ENCODE measurements at places on chromosomes 1 and 21. TPM values are rescaled to one million over a fixed set of nuclear protein-coding genes. Genes with fewer than 3 reads are reported as not detected.

Gene ADAMTS4
- total RNA-seq = 0.61 TPM

Gene KIAA0319L
- total RNA-seq = 15.3 TPM

Gene TRPM2
- 2.7 TPM for total RNA-seq

Gene PTPRC
- 490 TPM for total RNA-seq

Gene SMPDL3B
- total RNA-seq = 0.76 TPM

Gene SPRR3
- total RNA-seq = 0.28 TPM

Gene TMEM69
- 26.9 TPM for total RNA-seq

Gene NCMAP
- total RNA-seq = 0.09 TPM

Gene KTI12
- total RNA-seq = 7.7 TPM

Gene LRRC3
- total RNA-seq = 0.24 TPM

Gene ADORA1
- 0.28 TPM for total RNA-seq

Gene S100A12
- total RNA-seq = 35.8 TPM

Gene PLEKHA6
- total RNA-seq = 0.47 TPM

Gene NTNG1
- 5.1 TPM for total RNA-seq

Gene RIMKLA
- total RNA-seq = 0.19 TPM

Gene PRAMEF10
- not detected for total RNA-seq

Gene CCDC28B
- total RNA-seq = 64.1 TPM

Gene LZIC
- 41.2 TPM for total RNA-seq

Gene APOBEC4
- not detected for total RNA-seq

Gene LHX4
- 0.05 TPM for total RNA-seq

Gene MOB3C
- total RNA-seq = 7.5 TPM

Gene RAB25
- total RNA-seq = 17.6 TPM

Gene PDZK1IP1
- 1.1 TPM for total RNA-seq

Gene ATP1A4
- total RNA-seq = 0.28 TPM

Gene KRTAP11-1
- 0.09 TPM for total RNA-seq

Gene FCRLA
- 2.4 TPM for total RNA-seq

Gene RASSF5
- 73.4 TPM for total RNA-seq

Gene PDE9A
- 8.2 TPM for total RNA-seq

Gene CYYR1
- total RNA-seq = 3.5 TPM

Gene CELA2B
- 0.28 TPM for total RNA-seq

Gene PSRC1
- 16.6 TPM for total RNA-seq

Gene LMX1A
- total RNA-seq = 0.05 TPM

Gene SDE2
- total RNA-seq = 29.7 TPM

Gene TFF2
- not detected for total RNA-seq

Gene PTPN7
- 114 TPM for total RNA-seq

Gene S100A8
- total RNA-seq = 291 TPM
